ENCODE measurements at places on chromosomes 5 and 9.

DNA sequence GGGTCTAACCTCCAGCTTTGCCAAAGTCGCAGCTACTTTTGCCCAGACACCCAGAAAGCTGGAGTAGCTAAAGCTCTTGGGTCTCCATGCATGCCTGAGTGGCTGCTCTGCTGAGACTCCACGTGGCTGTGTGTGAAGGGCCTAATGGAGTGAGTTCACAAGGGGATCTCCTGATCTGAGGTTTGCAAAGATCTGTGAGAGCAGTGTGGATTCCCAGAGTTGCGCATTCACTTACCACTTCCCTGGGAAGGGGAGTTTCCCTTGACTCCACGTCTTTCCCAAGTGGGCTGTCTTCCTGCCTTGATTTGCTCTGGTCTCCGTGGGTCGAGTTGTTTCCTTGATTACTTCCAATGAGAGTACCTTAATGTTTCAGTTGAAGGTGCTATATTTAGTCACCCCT lies 17.6 kb upstream of the CDKN2B start:
- no peak for ATAC-seq

DNA sequence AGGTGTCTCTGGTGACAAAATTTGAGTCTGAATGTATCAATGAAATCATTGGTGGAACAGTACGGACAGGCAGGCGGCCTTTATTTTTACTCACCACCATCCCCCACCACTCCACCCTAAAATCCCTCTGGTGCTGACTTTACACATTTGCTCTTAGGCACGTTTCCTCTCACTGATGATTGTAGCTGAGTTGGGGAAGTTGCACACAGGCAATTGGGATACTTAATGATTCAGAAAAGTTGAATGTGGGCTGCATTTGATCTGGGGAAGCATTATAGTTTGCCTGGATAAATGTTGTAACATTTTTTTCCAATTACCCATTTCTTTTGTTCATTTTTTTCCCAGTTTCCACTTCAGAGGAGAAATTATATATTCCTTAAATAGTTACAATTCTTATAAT lies 658.4 kb downstream of the TLR4 start:
- no peak for ATAC-seq

DNA sequence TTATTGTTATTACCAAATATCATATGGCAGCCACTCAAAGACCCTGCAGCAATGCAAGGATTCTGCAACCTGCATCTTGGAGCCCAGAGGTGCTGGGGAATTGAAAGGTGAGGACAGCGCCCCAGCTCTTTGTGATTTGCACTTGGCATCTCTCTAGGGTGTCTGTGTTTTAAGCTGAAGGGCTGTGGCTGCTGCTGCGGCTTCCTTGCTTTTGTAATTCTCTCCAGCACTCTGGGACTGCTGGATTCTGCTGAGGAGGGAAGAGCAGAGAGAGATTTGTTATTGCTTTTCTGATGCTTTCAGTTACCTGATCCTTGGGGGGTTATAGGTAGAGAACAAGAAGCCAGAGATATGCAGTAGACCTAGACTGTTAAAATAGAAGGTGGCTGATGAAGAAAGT lies 562.4 kb downstream of the EBF1 start:
- ATAC-seq, result no peak

DNA sequence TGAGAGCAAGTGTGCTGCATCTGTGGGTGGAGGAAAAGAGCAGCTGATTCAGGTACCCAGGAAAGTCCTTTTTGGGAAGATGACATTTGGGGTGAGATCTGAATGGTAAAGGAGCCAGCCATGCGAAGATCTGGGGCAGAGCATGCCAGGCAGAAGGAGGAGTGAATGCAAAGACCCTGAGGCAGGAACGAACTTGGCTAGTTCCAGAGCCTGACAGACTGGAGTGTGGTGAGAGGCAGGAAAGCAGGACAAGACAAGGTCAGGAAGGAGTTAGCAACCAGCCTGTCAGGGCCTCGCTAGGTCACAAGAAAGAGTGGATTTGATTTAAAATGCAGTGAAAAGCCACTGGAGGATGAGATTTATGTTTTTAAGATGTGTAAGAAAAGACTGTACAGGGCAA lies 28.2 kb downstream of the RGS7BP start:
- ATAC-seq, result no peak

GRCh38 chr5:120769312-120769872 lies 305.3 kb downstream of the PRR16 start:
- no peak for ATAC-seq

DNA sequence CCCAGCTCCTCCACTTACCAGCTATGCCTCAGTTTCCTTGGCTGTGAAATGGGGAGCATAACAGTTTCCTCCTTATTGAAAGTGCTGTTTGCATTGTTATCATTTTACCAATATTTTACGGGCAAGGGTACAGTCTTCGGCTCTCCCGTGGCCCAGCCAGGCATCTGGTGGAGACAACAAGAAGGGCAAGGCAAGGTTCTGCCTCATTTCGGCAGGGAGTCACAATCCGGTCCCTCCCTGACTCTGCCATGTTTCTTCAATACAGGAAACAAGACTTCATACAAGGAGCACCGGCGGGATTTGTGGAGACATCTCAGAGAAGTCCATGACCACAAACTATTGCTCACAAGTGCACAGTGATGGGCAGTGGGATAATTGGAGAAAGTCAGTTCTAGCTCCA lies 174.0 kb downstream of the FGF18 start:
- no peak for ATAC-seq
